Stimulated activated CD8-positive, alpha-beta memory T cell treated with anti-CD3 and anti-CD28 coated beads, Interleukin-15, amount 100 ng/mL, for 1 hour (primary cell): ENCODE measurements at places on chromosomes 5 and 9.

GRCh38 chr9:97617939-97618416, 15.2 kb downstream of the TSTD2 start:
- no peak for DNase-seq

DNA sequence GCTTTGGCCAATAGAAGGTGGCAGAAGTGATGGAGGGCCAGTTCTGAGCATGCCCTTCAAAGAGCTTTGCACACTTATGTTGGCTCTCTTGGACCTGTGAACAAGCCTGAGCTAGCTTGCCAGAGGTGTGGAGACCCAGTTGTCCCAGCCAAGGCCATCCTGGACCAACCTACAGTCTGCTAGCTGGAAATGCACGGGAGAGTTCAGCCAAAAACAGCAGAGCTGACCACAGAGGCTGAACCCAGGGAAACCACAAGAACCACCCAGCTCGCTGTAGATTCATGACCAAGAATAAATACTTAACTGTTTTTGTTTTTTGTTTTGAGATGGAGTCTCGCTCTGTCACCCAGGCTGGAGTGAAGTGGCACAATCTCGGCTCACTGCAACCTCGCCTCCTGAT, 65.4 kb upstream of the HAND1 start:
- no peak for DNase-seq

GRCh38 chr9:88748566-88749261, 213.7 kb downstream of the NXNL2 start:
- DNase-seq: no peak

DNA sequence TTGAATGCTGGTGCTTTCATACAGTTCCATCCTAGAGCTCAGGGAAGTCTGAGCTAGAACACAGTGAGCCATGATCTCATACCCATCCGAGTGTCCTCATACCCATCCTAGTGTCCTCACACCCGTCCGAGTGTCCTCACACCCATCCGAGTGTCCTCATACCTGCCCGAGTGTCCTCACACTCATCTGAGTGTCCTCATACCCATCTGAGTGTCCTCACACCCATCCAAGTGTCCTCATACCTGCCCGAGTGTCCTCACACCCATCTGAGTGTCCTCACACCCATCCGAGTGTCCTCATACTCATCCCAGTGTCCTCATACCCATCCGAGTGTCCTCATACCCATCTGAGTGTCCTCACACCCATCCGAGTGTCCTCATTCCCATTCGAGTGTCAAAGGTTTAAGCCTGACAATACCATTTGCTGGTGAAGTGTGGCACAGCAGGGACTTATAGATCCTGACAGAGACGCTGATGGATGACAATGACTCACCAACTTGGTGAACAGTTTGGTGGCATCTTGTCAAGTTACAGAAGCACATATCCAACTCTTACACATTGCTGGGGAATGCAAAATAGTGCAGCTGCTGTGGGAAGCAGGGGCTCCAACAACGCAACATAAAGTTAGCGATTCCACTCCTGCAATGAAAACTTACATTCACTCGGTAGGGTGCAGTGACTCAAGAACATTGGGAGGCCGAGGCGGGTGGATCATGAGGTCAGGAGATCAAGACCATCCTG, 77.0 kb upstream of the COL5A1 start:
- DNase-seq: no peak

GRCh38 chr5:136215812-136216211, 22.9 kb upstream of the SMIM32 start:
- no peak for DNase-seq

DNA sequence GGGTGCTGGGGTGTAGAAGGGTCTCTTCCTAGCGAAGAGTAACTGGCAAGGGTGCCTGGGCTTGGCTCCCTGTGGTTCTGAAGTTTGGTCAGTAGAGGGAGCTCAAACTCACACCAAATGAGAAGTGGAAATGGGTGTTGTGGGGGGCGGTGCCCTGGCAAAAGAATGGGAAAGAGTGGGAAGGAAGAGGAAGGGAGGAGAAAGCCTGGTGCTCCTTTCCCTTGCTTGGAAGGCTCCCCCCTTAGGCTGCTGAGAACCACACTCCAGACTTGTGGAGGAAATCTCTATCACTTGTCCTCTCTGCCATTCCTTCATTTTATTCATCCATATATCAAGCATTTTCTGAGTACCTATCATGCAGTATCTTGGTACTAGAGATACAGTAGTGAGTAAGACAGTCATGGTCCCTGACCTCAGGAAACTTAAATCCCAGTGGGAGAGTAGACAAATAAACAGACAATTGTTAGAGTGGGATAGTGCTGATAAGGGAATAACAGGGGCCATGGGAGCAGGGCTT, 13.0 kb downstream of the SLC4A9 start:
- DNase-seq: peak; percentile 14

- DNase-seq: no peak
Measured at GRCh38 chr5:82364497-82364896, 86.3 kb upstream of the RPS23 start.

DNA sequence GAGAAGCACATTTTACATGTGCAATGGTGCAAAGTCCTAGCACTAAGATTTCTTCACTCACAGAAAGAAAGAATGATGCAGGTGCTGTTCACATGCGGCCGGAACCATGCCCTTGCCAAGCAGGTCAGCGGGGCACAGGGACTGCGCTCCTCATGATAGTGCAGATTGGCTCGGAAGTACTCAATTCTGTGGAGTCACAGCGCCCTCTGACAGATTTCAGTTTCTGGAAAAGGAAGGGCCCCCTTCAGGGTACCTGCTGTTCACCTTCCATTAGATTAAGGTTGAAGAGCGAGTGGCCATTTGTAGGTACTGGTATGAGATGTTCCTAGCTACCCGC, 75.7 kb downstream of the TMC1 start:
- DNase-seq: no peak

DNA sequence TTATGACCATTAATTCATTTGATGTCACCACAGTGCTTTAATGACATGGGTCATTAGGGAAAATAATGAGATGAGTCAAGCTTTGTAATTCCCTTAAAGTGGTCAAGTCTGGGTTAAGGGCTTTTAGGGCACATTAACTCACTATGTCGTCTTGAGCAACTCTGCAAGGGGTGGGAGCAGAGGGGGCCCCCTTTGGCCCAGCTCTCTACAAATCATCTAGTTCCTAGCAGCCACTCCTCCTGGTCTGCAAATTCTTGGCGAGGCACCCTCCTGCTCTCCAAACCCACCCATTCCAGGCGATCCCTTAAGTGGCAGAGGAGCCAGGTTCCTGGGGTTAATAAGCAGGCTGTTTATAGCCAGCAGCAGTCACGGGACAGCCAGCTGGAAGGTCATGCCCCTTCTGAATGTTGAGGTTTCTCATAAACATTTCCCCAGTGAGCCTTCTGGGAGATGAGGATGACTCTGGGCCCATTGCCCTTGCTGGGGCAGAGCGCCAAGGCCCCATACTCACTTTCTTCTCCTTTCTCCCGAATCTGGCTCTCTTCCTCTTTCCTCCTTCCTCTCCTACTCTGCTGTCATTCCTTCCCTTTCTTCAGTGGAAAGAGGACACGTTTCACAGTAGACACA, 14.3 kb upstream of the GPX3 start:
- DNase-seq: no peak

DNA sequence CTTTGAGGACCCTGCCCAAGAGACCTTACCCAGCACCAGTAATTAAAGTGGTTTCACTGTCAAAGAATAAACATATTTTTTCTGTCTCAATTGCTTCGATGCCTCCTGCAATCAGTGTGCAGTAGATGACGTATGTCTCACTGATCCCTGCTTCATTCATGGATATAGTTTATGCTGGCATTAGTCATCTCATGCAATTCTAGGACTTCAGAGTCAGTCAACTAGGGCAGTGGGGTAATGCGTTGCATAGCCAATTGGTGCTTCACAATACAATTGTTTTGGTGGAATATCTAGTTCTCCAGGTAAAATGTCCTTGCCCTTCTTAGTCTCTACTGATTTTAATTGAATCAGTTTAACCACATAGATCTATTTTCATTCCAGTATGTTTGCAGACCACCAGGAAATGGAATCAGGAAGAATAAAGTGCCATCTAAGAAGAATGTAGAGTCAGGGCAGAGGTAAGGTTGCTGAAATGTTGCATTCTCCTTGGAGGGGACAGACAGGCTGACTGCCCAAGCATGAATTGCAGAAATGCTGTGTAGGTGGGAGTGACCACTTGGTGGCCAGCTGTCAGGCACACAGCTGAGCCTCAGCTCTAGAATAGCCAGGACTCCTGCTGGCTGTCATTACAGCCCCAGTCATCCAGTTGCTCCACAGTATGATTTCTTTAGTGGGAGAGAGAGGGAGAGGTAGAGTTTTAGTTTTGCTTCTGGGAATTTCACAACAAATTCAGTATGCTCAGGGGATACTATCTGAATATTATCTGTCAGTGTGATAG, 73.5 kb upstream of the MEGF10 start:
- no peak for DNase-seq

GRCh38 chr5:135332519-135333150, 66.4 kb downstream of the MACROH2A1 start:
- DNase-seq: no peak

GRCh38 chr9:89718651-89719050, 113.8 kb downstream of the GADD45G start:
- DNase-seq: no peak

- no peak for DNase-seq
Measured at GRCh38 chr5:128252756-128253155, 169.2 kb downstream of the SLC12A2 start.

DNA sequence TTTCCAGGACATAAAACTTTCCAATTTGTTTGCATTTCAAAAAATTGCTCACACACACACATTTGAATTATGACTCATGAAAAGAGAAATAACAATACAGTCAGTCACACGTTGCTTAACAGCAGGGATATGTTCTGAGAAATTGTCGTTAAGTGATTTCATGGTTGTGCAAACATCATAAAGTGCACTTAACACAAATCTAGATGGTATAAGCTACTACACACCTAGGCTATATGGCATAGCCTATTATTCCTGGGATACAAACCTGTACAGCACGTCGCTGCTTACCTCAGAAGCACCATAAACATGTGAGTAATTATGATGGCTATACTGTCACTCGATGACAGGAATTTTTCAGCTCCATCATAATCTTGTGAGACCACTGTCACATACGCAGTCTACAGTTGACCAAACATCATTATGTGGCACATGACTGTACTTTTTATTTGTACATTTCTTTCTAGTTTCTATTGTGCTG, 378.2 kb downstream of the ACTL7B start:
- no peak for DNase-seq

DNA sequence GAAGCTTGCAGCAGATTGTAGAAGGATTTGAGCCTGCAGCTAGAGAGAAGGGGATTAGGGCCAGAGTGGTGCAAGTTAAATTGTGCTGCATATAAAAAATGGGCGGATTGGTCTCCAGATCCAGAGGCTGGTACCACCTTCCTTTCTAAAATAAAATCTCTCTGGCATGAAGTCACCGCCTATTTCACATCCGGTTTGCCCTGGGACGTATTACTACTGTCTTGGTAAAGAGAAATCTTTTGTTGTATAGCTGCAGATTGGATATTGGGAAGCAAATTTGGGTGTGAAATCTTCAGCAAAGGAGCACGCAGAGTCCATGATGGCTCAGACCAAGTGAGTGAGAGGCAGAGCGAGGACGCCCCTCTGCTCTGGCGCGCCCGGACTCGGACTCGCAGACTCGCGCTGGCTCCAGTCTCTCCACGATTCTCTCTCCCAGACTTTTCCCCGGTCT, at the start of gene GABRA1:
Gene GABRA1, plus strand, starts transcription at position 180 of the 451 bp plus-strand sequence. CDS start 2,691 bp downstream, outside the sequence.
- DNase-seq: no peak
